ENCODE measurements at places on chromosomes 7 and 10.

GRCh38 chr10:79292891-79293746, 54.1 kb upstream of the PPIF start:
- DNase-seq: no peak

DNA sequence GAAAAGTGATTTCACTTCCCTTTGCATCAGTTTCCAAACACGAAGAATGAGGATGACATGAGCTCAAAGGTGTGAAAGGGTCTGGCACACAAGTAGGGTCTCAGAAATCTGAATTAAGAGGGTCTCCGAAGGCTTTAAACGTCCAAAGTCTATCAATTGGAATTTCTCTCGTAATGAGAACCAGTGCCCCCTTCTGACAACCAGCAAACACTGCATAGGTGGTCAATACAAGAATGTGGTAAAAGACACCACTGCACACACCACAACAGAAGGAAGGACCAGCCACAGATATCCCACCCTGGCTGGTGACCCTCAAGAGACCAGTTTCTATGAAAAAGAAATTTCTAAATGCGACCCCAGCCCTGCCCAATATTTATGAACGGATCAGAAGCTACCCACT, 78.1 kb downstream of the CALN1 start:
- DNase-seq: no peak

- DNase-seq: peak; percentile 9
These were observed 73.3 kb downstream of the PRPF18 start for GRCh38 chr10:13659887-13660550.

GRCh38 chr10:58780476-58780875, 267.8 kb downstream of the BICC1 start:
- no peak for DNase-seq

- DNase-seq: no peak
These were observed 167.5 kb upstream of the MEOX2 start for GRCh38 chr7:15853832-15854470.

DNA sequence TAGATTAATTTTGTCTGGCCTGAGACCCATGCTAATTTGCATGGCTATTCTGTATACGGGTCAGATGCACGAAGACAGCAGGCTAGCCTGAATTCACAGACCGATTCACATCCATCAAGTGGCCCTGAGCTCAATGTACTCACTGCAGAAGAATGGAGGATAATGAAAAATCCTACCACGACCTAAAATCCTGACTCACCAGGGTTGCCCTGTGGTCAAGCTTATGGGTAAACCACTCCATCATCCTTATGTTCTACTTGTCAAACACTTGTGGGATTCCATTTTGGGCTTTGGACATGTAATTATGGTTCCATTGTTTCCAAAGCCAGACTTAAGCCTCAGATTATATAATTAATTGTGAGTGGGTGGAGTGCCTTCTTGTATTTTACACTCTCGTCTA, 110.4 kb upstream of the ZNF438 start:
- DNase-seq: peak; percentile 12

- DNase-seq: no peak
These were observed 718 bp upstream of the BPGM start for GRCh38 chr7:134645935-134646334.

DNA sequence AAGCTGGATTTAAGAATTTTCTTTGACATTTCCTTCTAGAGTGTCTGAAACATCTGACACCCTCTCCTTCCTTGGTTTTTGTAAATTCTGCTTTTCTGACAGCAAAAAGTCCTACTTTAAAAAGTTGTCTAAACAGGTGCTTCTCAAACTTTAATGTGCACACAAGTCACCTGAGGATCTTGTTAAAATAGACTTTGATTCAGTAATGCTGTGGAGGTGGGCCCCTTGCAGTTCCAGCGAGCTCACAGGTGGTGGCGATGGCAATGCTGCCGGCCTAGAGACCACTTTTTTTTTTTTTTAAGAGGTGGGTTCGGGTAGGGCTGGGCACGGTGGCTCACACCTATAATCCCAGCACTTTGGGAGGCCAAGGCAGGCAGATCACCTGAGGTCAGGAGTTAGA, 77.1 kb downstream of the ABCC2 start:
- DNase-seq: no peak

GRCh38 chr7:114160925-114161324, 242.1 kb upstream of the PPP1R3A start:
- no peak for DNase-seq

GRCh38 chr10:73628405-73628804, 12.9 kb downstream of the MYOZ1 start:
- no peak for DNase-seq

GRCh38 chr10:124649214-124649613, 95.0 kb downstream of the FAM53B start:
- no peak for DNase-seq

DNA sequence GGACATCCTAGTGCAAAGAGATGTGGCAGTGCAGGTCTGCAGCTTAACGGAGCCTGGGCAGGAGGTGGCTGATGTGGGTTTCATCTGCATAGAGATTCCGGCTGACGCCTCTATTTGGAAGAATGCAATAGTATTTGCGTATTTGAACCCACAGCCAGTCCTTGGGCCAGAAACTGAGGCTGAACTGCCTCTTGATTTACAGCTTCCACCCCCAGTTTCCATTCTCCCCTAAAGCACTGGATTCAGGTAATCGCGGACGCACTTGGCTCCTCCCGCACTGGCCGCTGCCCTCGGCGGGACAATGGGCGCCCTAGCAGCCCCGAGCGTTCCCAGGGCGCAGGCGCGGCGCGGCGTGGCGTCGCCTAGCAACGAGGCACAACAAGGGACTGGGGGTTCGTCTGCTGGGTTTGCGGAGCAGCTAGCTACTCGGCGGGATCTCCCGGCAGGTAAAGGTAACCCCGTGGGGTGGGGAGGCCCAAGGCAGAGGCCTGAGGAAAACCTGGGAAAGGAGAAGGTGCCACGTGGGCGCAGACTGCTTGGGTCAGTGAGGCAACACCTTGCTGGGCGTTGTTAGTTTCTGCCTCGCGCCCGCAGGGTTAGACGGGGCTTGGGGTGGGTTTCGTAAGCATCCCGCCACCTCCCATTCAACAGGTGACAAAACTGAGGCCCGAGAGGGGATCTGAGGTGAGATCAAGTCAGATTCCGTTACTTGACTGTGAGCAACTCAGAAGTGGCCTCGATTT, at the start of gene ARMC3:
Gene ARMC3, plus strand, starts transcription at position 393 of the 743 bp plus-strand sequence. CDS start 3,944 bp downstream, outside the sequence.
- DNase-seq: no peak

DNA sequence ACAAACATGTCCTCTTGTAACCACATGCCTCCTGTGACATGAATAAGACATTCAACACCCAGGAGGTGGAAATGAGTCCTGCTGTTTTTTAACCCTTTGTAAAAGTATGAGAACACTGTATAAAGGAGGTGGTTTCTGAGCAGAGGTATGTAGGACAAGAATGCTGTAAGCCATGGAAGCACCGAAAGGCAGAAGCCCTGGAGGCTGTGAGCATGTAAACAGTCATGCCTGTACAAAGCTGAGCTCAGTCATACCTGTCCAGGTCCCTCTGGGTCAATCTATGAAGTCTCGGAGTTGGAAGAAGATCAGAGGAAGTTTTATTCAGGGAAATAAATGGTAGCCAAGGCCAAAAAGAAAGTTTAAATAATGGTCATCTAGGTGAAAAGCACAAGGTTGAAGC, 34.7 kb upstream of the XPNPEP1 start:
- DNase-seq: no peak

GRCh38 chr7:983004-983615, at the start of gene CYP2W1:
TSS of gene CYP2W1 (plus strand) at chr7:983181. CDS start at chr7:983212, 31 bp downstream.
- DNase-seq: no peak

DNA sequence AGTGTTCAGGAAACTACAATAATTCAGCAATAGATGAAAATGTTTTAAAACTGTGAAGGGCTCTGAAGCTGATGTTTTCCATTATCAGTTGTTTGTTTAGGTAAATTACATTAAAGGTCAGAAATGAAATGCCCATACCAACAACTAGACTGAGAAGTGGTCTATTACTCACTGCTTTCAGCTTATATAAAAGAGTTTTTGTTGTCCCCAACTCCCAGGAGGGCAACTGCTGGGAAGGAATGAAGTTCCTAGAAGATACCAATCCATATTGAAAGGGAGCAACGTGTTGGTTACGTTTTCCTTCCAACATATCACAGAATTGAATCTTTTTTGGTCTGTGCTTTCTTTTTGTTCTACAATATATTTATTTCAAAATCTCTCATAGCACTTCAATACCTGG, 330.6 kb upstream of the LRRN3 start:
- DNase-seq: no peak

DNA sequence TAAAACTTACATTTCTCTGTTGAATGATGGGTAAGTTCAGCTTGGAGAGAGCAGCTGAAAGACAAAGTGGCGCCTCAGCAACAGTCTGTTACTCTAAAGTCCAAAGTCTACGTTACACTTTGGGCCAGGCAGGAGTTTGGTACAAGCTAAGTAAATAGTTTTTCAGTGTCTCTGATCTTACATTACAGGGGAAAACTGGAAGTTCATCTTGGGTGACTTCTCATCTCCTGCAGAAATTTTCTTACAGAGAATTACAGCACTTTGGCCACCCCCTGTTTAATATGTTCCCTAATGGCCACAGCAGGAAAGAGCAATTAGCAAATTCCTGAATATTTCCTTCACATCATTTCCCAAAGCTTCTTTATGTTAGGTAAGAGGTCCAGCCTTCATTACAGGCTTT, 67.1 kb downstream of the ABCC2 start:
- DNase-seq: no peak

DNA sequence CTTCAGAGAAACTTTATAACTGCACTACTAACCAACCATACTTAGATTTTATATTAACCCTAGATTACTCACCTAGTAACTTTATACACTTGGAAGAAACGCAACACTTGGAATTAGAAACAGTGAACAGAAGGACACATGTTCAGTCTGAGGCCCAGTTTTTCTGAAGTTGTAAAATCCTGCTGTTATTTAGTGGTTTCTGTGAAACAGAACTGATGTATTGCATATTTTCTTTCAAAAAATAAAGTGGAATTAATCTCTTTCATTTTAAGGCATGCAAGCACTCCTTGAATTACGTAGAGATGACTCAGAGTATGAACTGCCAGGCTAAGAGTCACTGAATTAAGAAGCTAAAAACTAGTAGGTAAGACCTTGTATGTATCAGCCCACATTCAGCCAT, 215.8 kb downstream of the SKAP2 start:
- no peak for DNase-seq

GRCh38 chr10:114021717-114022680, 21.7 kb upstream of the ADRB1 start:
- DNase-seq: no peak

DNA sequence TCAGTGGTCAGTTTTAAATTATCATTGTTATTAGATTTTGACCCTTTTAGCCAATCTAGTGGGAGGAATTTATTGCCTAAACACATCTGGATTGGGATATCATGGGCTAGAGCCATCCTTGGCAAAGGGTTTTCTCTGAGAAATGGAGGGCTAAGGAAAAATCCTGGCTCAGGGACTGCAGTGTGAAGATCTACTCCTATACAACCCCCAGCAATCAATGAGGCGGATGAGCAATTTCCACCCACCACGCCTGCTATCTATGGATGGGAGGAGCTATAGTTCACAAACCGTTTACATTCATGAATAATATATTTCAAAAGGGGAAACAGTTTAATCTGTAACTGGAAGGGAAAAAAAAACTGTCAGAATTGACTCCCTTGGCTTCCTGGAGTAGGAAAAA, 2.7 kb downstream of the CAV1 start:
- DNase-seq: no peak

DNA sequence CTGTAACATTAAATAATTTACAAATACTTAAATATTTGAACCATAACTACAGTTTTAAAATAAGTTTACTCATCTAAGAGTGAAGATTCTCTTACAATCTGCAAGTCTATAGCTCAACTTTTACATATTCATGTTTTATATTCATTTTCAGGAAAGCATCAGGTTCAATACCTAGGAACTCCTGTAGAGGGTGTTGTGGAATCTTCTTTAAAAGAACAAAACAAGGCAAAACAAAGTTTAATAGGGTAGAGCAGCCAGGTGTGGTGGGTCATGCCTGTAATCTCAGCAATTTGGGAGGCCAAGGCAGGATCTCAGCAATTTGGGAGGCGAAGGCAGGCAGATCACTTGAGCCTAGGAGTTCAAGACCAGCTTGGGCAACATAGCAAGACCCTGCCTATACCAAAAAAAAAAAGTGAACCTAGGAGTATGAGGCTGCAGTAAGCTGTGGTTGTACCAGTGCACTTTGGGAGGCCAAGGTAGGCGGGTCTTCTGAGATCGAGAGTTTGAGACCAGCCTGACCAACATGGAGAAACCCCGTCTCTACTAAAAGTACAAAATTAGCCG, 45.1 kb downstream of the ST8SIA6 start:
- DNase-seq: no peak

GRCh38 chr7:107150375-107151073, 18.3 kb upstream of the HBP1 start:
- DNase-seq: no peak

- no peak for DNase-seq
These were observed 20.9 kb downstream of the CD36 start for GRCh38 chr7:80659120-80660055.

GRCh38 chr10:31242902-31243301, 76.1 kb upstream of the ZEB1 start:
- peak; percentile 78 for DNase-seq

- DNase-seq: no peak
These were observed 63.2 kb downstream of the KAT6B start for GRCh38 chr10:74889662-74889998.

DNA sequence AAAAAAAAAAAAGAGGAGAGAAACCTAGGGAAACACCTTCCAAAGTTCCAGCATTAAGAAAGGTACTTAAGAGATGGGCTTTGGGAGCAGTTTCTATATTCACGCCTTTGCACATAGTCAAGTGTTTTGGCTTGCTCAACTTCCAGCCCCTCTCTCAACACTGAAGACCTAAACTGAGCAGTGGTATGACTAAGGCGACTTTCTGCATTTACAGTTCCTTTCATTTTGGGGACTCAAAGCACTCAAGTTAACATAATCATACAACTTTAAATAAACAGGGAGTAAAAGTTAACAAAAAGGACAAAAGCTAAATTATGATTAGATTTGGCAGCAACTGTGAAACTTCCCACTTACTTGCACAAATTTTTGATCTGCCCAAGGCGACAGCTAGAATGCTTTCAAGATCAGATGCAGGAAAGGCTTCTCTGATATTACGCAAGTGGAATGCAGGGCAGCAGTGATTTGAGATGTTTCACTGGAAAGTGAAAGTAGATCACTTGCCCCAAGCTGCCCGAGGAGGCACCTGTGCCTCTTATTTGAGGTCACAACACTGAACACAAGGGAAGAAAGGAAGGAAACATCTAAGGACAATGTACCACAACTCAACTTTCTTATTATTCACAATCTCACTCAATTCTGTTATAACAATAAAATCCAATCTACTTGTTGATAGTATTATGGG, 199.5 kb downstream of the SKAP2 start:
- no peak for DNase-seq

- no peak for DNase-seq
These were observed 115.3 kb upstream of the TCF7L2 start for GRCh38 chr10:112834751-112835181.
